ENCODE measurements at places on chromosomes 12 and 14.

- no peak for DNase-seq
These were observed 4.5 kb downstream of the PGF start for GRCh38 chr14:74950795-74951442.

DNA sequence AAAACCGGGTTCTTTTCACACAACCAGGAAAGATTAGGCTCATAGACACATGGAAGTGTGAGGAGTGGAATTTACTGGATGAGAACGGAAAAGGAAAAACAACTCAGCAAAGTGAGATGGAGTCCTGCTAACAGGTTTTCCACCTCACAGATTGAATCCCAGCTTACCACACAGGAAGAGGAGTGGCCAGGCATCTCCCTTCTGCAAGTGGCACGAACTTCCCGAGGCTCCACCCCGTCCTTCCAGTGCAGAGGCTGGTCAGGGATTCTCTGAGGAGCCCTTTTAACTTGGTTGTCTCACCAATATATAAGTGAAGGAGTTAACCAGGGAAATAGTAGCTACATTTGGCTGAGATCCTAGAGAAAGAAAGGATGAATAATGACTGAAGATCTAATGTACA lies 102.8 kb downstream of the SCAF11 start:
- DNase-seq, result no peak

GRCh38 chr12:113955109-113955970 lies 10.8 kb downstream of the RBM19 start:
- DNase-seq, result no peak

DNA sequence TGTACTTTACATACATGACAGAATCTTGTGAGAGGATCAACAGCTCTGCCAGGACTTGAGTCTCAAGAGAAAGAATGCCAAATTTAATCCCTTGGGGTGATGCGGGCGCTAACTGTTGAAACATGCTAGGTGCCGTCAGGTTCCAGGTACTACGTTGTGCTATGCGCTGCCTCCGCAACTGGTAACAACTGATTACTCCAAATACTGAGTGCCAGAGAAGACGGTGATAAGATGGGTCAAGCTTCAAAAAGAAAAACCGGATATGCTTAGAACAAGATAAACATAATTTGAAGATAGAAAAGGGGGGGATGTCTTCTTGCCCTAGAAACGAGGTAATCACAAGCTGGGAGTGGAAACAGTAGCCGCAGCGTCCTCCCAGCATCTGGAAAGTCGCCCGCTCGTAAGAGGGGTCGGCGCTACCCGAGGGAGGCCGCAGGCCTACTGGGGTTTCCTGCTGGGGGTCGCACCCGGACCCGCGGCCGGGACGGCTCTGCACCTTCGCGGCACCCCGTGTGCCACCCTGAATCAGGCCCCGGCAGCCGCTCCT lies 678 bp downstream of the ZBTB25 start:
- no peak for DNase-seq

GRCh38 chr12:96375170-96375569 lies 25.1 kb downstream of the CDK17 start:
- no peak for DNase-seq

GRCh38 chr14:94581127-94581999 lies at the start of gene SERPINA5:
SERPINA5 (plus strand) TSS chr14:94581426; CDS start chr14:94587363, 5,937 bp downstream.
- DNase-seq, result no peak

DNA sequence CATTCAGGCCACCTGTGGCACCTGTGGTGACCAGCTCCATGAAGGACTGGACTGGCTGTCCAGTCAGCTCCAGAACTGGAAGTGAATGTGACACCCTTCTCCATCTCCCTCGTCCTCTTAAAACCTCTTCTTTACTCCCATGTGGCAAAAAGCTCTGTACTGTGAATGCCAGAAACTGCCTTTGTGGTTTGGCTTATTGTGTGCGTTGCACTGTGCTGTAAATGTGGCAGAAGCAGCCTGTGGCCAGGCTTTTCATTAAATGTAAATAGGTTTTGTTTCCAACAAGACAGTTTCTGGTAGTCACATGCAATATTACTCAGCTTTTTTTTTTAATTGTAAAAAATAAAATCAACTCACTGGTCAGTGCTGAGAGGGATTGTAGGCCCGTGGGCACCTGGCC lies 453.7 kb downstream of the ATP23 start:
- DNase-seq, result no peak

DNA sequence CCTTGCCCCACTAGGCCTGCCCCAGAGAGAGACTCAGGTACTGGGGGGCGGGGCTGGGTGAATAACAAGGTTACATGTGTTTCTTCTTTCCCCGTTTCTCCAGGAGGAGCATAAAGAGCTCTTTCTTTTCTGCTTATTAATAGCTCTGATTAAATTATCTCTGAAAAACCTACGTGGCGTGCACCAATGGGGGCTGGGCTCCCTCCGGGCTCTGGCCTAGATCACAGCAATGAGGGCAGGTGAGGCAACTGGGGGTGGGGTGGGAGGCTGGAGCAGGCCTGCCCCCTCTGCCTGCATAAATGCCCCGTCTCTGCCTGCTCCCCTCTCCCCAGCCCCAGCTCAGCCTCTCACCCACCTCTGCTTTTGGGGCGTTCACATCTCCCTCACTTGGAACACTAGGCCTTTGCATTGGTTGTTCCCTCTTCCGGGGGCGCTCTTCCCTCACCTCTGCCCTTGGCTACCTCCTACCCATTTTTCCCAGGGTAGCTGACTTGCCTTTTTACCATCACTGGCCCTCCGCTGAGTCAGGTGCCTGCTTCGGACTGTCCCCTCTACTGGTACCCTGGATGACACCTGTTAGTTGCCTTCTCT lies 4.1 kb upstream of the FAM222A start:
- no peak for DNase-seq

DNA sequence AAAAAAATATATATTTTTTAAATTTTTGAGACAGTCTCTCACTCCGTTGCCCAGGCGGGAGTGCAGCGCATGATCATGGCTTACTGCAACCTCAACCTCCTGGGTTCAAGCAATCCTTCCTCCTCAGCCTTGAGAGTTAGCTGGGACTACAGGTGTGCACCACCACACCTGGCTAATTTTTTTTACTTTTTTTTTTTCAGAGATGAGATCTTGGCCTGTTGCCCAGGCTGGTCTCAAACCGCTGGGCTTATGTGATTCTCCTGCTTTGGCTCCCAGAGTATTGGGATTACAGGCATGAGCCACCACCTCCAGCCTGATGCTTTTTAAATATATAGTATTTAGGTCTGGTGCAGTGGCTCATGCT lies 24.5 kb downstream of the MDM2 start:
- DNase-seq, result no peak

DNA sequence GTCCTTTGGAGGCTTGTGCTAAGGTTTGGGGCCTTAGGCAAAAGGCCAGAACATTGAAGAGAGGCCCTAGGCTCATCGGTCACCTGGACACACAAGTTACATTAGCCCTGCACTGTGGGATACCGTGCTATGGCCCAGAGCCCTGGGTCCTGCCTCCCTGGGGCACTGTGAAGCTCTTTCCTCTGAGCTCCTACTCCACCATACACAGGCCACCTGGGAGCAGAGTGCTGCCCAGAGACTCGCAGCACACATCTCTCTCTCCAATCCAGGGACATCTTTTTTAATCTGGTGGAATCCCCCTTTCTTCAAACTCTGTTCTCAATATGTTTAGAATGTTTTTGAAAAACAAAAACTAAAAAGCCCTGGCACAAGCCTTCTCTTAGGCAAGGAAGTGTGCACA lies 314.2 kb upstream of the RGS6 start:
- DNase-seq, result no peak

DNA sequence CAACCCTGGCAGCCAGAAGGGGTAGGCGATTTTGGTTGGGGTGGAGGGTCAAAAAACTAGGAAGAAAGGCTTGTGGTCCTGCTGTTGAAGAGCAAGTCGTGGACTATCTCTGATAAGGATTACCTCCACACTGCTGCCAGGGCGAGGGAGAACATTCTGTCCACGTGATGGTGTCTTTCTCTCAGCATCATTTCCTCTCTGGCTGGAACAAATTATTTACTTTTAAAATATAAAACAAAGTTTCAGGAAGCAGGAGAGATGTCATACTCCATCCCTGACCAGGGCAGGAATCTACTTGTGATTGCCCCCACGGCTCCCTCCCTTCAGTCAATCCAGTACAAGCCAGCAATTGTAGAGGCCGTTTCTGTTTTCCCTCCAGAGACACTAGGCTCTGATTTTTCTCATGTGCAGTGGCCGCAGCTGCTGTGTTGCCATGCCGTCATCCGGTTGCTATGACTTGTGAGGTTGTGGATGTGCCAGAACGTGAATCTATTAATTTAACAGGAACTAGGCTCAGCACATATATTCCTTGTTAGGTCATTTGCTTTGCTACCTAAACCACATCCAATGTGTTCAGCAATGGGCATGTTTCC lies 61.5 kb upstream of the PTGR2 start:
- DNase-seq, result peak; percentile 81

GRCh38 chr14:23125933-23126524 lies 7.0 kb upstream of the CEBPE start:
- DNase-seq, result no peak

DNA sequence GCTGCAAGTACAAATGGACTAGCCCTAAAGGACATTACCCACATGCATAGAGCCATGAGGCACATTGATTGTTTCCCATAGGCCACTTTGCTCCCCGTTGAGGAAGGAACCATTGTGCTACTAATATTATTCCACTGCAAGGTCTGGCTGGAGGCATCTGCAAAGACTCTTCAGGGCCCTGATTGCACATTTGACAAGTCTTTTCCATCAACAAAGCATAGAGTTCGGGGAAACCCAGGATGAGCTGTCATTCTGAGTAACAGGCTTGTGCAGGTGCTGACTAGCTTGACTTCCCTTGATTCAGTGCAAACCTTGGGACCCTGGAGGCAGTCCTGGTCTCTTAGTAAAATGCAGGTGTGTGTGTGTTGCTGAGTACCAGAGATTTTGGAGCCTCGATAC lies 73.8 kb downstream of the SUSD6 start:
- no peak for DNase-seq

DNA sequence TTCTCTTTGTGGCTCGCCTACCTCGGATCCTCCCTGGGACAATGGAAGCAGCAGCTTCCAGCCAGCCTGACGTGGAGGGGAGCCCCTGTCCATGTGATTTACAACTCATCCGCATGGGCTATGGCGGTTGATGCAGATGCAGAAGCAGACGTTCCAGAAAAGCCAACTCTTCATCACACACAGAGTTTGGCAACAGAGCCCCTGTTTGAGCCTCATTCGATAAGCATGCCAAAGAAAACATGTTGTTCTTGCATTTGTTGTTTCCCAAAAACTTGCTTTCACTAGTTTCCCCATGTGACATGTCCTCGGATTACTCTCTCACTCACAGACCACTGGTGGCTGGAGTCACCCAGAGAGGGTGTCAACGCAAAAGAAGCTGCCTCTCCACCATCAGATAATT lies 16.4 kb upstream of the TC2N start:
- no peak for DNase-seq

DNA sequence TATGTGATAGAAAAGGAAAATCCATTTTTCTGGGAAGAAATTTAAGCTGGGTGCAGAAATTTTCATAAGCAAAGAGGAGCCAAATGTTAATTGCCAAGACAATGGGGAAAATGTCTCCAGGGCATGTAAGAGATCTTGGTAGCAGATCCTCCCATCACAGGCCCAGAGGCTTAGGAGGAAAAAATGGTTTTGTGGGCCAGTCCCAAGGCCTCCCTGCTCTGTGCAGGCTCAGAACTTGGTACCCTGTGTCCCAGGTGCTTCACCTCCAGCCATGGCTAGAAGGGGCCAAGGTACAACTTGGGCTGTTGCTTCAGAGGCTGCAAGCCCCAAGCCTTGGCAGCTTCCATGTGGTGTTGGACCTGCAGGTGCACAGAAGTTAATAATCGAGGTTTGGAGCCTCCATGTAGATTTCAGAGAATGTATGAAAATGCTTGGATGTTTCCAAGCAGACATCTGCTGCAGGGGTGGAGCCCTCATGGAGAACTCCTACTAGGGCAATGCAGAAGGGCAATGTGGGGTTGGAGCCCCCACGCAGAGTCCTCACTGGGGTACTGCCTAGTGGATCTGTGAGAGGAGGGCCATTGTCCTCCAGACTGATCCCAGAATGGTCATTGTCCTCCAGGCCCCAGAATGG lies 77.7 kb upstream of the ATP2B1 start:
- DNase-seq, result no peak

DNA sequence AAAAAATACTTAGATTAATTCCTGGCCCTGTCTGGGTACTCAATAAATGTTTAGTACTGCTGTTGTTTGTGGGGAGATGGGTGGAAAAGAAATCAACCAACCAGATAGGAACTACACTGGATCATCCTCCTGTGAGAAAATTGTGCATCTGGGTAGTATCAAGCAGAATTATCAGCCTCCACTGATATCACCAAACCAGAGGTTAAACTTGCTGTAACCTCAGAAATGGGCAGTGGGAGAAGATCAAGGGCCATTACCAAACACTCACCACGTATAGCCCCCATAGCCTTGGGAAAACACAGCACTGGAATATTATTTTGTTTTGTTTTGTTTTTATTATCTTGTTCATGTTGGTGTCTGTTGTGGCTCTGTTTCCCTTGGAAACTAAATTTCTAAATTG lies 19.7 kb downstream of the VEZT start:
- DNase-seq, result no peak

- DNase-seq, result no peak
These were observed 116.3 kb upstream of the VASH1 start for GRCh38 chr14:76644855-76645518.

- DNase-seq, result no peak
These were observed 6.1 kb upstream of the GPRC5A start for GRCh38 chr12:12885096-12885792.

DNA sequence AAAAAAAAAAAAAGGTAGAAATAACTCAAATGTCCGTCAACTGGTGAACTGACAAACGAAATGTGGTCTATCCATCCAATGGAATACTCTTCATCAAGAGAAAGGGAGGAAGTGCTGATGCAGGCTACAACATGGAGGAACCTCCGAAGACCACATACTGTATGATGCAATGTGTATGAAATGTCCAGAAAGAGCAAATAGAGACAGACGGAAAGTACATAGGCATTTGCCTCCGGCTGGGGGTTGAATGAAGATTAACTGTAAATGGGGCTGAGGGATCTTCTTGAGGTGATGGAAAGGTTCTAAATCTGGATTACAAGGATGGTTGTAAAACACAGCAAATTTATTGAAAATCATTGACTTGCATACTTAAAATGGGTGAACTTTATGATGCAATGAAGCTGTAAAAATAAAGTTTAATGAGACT lies 35.4 kb downstream of the DLK1 start:
- no peak for DNase-seq

GRCh38 chr14:89973234-89973823 lies 17.6 kb downstream of the TDP1 start:
- no peak for DNase-seq

DNA sequence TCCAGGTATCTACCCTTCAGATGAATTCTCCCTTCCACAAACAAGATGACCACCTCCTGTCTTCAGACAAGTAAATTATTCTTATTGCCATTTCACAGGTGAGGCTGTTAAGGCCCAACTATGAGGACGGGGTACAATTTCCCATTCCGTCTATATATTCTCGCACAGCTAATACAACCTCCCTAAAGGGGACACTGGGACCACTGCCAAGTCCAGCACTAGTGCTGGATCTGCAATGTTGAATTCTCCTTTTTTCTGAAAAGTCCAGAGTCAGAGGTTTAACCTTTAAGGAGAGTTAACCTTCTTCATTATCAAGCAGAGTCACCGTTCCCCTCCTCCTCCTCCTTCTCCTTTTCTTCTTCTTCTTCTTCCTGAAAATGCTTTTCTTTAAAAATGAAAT lies 130.4 kb upstream of the PARP11 start:
- no peak for DNase-seq

GRCh38 chr12:127819056-127819455 lies 447.9 kb upstream of the TMEM132C start:
- DNase-seq, result no peak

Measured in AG09319 (cell line).